ENCODE measurements at places on chromosomes 5 and 9. TPM values are rescaled to one million over a fixed set of nuclear protein-coding genes. Genes with fewer than 3 reads are reported as not detected.

Gene NDST1
- total RNA-seq: 132 TPM

Gene FREM1
- 60.5 TPM for total RNA-seq

Gene INSL6
- not detected for total RNA-seq

Gene SIT1
- total RNA-seq: not detected

Gene CER1
- total RNA-seq: 1.0 TPM

Gene CCL27
- total RNA-seq: 0.84 TPM

Gene GPR151
- not detected for total RNA-seq

Gene GNA14
- total RNA-seq: 0.22 TPM

DNA sequence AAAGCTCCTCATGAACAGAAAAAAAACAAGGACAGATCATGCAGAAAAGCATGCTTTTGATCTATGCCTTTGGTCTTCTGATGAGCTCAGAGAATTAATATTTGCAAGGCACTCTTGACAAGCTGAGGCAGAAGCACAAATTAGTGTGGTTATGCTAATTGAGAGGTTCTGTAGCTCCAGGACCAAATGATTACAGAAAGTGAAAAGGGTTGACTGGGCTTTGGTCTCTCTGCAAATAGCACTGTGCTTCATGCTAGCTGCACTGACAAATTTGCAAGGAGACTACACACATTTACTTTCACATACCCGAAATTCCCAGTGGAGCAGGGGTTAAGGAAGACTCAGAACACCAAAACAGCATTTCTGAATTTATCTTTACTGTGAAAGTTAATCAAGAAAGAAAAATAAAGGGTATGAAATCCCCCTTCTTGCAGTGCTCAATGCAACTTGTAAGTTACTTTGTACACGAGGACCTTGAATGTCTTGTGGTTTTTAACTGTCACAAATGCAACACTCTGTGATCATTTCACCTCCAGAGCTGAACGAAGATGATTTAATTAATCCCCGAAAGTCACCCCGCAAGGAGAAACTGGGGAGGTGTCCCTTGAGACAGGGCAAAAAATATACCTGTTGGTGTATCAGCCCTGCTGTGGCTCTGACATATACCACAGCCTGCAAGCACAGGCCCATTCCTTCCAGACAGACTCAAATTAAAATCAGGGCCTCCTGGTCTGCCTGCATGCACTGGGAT lies 11.9 kb downstream of the RAPGEF1 start:
- no peak overlapping the region for H3K4me3 ChIP-seq
- peaks cover 26% of the 10 kb centered on the region for H3K4me1 ChIP-seq
- no peak for DNase-seq
- no peaks in the 10 kb centered on the region for H3K27me3 ChIP-seq
- H3K36me3 ChIP-seq: peaks cover 17% of the 10 kb centered on the region

GRCh38 chr5:173010547-173011464 lies 27.2 kb downstream of the ATP6V0E1 start:
- no peak for DNase-seq
- H3K4me3 ChIP-seq: no peak overlapping the region

- H3K4me1 ChIP-seq: peaks cover 47% of the 10 kb centered on the region
- peak overlapping the region; percentile 91 for H3K27ac ChIP-seq
- no peaks in the 10 kb centered on the region for H3K27me3 ChIP-seq
- no peak overlapping the region for H3K4me3 ChIP-seq
- DNase-seq: no peak
These were observed 415.0 kb downstream of the ARHGEF28 start for GRCh38 chr5:74040811-74041491.

DNA sequence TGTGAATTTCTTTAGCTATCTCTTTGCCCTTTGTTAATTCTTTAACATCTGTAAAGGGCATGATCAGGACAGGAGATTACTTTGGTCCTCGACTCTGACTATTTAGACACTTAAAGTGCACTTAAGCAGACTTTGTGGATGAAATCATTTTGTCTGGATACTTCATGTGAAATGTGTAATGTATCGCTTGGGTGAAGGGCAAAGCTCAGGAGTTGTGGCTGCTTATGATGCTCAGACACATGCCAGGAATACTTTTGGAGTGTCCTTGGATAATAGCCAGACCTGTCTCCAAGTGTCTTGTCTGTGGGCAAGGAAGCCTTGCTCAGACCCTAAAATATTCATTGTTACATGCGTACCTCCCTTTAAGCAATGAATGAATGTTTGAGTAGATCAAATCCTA lies 87.8 kb downstream of the RAI14 start:
- H3K4me3 ChIP-seq: no peak overlapping the region
- peak overlapping the region; percentile 82 for H3K27ac ChIP-seq

GRCh38 chr9:18060269-18060934 lies 413.6 kb upstream of the ADAMTSL1 start:
- no peak overlapping the region for H3K4me3 ChIP-seq
- no peak for DNase-seq
- no peaks in the 10 kb centered on the region for H3K36me3 ChIP-seq
- H3K4me1 ChIP-seq: peaks cover 24% of the 10 kb centered on the region
- H3K27ac ChIP-seq: no peak overlapping the region

GRCh38 chr9:99001892-99002291 lies 58.2 kb downstream of the COL15A1 start:
- H3K27ac ChIP-seq: no peak overlapping the region
- H3K36me3 ChIP-seq: peaks cover 2% of the 10 kb centered on the region
- peaks cover 2% of the 10 kb centered on the region for H3K27me3 ChIP-seq
- H3K4me1 ChIP-seq: peaks cover 22% of the 10 kb centered on the region
- H3K4me3 ChIP-seq: no peak overlapping the region

GRCh38 chr5:4942831-4943178 lies 197.3 kb upstream of the ADAMTS16 start:
- no peaks in the 10 kb centered on the region for H3K36me3 ChIP-seq
- H3K4me1 ChIP-seq: no peaks in the 10 kb centered on the region
- H3K27ac ChIP-seq: no peak overlapping the region
- H3K27me3 ChIP-seq: peaks cover 45% of the 10 kb centered on the region

GRCh38 chr5:39711821-39712220 lies 287.0 kb upstream of the DAB2 start:
- no peaks in the 10 kb centered on the region for H3K27me3 ChIP-seq
- H3K27ac ChIP-seq: no peak overlapping the region
- no peak overlapping the region for H3K4me3 ChIP-seq
- H3K36me3 ChIP-seq: no peaks in the 10 kb centered on the region
- H3K4me1 ChIP-seq: peaks cover 37% of the 10 kb centered on the region

DNA sequence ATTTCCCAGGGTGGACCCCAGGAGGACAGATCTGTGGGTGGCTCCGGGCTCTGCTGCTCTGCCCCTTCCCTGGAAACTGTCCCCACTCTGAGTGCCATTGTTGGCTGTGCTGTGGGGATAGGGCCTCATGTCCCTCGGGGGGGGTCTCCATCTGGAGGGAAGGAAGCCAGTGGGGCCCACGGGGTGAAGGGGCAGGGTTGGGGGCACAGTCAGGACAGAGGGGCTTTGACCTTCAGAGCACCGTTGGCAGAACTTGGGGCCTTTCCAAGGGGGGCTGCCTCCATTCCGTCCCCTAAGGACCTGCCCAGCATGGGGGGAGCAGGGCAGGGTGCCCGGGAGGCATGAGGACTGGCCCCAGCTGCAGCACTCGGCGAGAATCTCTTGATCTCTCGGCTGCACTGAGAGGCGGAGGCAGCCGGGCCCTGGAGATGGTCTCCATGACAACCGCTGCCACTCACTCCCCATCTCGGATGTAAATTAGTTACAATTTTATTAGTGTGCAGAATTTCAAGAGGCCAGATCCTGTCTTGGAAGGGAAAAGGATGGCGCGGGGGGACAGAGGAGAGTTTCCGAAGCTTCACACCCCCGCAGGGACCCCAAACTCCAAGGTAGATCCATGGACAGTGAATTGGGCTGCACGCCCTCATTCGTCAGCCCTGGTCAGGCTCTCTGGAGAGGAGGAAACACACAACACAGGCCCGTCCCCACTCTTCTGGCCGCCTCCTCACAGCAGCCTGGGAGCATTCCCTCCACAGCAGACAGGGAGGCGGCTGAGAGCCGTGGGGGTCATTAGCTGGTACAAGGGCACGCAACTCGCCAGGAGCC lies 216.2 kb upstream of the IER5L start:
- no peak for DNase-seq
- no peak overlapping the region for H3K27ac ChIP-seq
- peaks cover 23% of the 10 kb centered on the region for H3K4me1 ChIP-seq
- no peaks in the 10 kb centered on the region for H3K27me3 ChIP-seq
- no peak overlapping the region for H3K4me3 ChIP-seq
- no peaks in the 10 kb centered on the region for H3K36me3 ChIP-seq

GRCh38 chr9:122195875-122196274 lies 32.9 kb downstream of the LHX6 start:
- no peaks in the 10 kb centered on the region for H3K4me1 ChIP-seq
- no peak for DNase-seq
- peaks cover 52% of the 10 kb centered on the region for H3K27me3 ChIP-seq
- no peaks in the 10 kb centered on the region for H3K36me3 ChIP-seq

- no peaks in the 10 kb centered on the region for H3K36me3 ChIP-seq
- peak within 1 kb of the TSS; percentile 62 for H3K4me3 ChIP-seq
- H3K27me3 ChIP-seq: peaks cover 77% of the 10 kb centered on the region
These were observed at the start of gene ADAMTS2 for GRCh38 chr5:179345433-179346321. TSS of gene ADAMTS2 (minus strand) at chr5:179345461. CDS start at chr5:179345328, 133 bp downstream.

DNA sequence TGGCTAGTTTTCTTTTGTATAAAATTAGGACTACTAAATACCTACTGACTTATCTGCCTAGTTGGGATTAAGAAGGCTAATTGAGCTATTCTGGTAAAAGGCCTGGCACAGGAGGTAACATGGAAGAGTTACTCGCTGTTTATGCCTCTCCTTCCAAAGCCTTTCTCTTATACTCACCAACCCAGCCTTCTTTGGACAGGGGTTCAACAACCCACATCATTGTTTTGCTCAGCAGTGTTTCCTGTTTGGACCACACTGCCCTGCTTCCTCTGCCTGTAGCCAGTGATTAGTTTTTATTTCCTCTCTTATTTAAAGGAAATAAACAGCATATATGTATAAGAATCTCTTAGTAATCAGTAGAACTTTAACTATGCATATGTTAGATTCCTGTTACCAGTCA lies 85.1 kb upstream of the TLX3 start:
- H3K4me1 ChIP-seq: no peaks in the 10 kb centered on the region
- peaks cover 15% of the 10 kb centered on the region for H3K36me3 ChIP-seq
- no peak for DNase-seq
- H3K27ac ChIP-seq: no peak overlapping the region
- H3K27me3 ChIP-seq: no peaks in the 10 kb centered on the region

Measured in mesothelial cell of epicardium (in vitro differentiated cells).